Fibroblast of skin of scalp (primary cell): ENCODE measurements at places on chromosomes 2 and 18.

DNA sequence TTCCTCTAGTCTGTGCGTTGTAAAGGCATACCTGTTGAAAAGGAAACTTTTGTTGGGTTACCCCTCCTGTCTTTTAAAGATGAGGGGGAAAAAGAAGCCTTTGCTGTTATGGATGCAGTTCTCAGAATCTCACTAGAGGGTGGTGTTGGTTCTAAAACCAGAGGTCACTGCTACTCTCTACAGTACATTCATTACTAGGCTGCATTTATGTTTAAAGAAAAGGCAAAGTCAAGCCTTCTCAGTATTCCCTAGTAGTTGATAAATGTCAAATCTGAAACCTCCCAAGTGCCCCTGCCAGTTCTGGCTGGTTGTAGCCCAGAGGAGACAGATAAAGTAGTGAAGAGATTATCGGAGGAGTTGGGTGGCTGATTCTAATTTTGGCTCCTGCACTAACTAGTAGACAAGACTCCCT, 1.4 kb upstream of the PLCL1 start:
- DNase-seq, result peak; percentile 53

DNA sequence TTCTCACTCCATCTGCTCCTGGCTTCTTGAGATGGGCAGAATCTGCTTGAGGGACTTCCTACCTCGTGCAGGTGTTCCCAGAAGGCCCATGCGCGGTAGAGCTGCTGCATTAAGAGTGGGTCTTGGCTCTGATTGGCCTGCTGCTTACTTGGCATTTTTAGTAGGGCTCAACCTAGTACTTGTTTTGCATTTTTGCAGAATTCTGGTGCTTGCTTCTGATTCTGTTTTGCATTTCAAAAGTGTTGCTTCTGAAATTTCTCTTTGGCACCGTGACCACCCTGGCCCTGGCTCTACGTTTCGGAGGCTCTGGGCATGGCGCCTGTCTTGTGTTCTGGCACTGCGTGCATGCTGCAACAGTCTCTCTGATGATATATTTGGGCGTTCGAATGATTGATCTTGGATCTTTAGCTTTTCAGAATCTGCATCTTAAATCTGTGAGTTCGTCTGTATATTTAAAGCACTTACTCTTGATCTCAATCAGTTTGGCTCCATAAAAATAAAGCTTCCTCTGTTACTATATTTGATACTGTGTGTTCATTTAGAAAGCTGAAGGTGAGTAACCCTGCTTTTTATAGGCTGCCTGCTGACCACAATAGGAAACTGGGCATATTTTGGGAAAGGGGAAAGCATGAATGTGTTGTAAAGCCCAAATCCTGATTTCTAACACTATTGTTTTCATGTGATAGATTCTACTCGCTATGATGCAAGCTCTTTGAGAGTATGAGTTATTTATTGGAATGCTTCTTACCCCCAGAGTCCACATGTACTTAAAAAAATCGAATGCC, 22.2 kb downstream of the EFR3B start:
- no peak for DNase-seq

DNA sequence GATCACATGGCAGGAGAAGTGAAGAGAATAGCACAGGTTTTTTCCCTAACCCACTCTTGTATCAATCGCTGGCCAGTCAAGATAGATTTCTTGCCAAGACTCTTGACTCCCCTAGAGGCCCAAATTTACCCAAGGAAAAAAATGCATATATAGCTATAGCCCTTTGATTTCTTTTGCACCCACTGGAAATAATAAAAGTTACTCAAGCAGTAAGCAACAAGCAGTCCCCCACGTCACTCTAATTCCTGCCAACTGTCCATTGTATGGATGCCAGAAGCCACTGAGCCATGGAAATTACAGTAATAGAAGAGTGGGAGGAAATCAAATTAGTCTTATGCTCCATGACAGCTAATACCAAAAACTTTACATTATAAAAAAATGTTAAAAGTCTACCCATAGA, 125.3 kb upstream of the SLC39A10 start:
- peak; percentile 22 for DNase-seq

- peak; percentile 34 for DNase-seq
Measured at GRCh38 chr18:76488190-76488589, 6.9 kb downstream of the ZNF516 start.

DNA sequence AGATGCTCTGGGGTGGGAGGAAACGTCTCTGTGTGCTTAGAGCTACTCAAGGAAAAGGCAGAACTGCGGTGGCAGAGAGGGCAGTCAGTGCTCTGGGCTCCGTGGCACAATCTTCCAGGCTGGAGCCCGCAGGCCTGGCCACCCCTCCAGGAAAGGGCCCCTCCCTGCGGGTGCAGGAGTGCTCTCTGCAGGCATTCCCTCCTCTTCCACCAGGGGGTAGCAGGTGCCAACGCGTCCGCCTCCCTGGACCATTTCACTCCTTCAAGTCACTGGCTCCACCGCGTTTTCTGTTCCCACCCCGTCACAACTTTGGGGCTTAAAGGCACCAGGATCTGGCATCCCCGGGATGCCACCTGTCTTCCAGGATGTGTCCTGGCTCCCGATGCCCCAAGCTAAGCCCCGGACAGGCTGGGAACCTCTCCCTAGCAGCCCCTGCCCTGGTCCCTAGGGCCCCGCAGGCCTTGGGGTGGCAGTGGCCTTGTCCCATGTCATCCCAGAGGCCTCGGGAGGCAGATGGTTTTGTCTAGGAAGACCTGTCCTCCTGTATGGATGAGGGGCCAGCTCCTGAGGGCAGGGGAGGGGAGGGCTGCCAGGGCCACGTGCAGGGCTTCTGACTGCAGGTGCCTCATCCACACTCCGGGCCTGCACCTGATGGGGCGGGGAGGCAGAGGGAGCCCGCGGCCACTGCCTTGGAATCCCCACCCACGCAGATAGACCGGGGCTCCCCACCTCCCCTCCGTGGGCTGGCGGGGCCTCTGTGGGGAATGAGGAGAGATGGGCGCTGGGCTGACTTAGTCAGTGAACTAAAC, 26.4 kb downstream of the KCNIP3 start:
- DNase-seq, result no peak

DNA sequence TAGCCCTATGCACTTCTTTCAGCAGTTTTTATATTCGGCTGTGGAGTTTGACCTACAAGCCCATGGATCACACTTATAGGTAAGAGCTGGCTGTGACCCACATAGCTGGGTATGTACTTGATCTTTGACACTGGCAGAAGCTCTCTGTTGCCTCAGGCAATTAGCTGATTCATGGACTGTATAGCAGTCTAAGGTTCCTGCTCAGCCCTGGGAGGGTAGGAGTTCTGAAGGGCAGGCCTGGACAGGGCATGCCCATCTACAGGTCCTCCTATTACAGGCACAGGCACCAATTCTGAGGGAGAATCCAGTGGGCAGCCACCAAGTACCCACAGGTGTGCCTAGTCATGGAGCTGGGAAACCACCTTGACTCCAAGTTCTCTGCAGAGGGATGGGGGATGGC, 301.8 kb upstream of the GALNT5 start:
- DNase-seq, result no peak

DNA sequence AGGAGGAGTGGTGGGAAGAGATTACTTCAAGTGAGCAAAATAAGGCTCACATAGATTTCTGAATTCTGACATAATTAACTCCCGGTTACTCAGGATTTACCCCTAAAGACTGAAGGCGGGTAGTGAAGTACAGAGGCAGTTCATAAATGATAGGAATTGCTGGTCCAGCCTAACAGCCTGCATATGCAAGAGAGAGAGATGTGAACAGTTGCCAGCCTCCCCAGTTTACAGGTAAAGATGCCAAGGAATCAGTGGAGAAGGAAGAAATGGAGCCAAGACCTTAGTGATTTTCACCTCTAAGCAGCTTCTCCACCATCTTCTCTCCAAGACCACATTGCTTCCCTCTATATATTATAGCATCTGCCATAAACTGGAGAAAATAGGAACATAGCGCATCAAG, 91.8 kb upstream of the THUMPD2 start:
- no peak for DNase-seq

- no peak for DNase-seq
Measured at GRCh38 chr2:95329891-95330793, 33.0 kb downstream of the KCNIP3 start.

DNA sequence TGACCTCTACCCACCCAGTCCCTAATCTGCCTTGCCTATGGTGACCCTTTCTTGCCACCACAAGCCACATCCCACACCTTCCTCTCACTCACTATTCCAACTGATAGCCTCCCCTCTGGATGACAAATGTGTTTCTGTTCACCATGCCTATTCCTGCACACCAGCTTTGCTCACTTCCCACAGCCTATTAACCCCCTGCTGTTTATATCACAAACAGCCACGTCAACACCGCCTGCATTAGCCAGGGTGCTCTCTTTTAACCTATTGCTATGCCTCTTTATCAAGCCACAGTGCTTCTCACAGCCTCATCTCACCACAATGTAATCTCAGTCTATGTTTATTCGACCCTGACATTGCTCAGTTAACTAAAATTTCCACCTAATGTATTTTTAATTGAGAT, 271.8 kb downstream of the SUCLG1 start:
- DNase-seq, result no peak

- DNase-seq, result no peak
Measured at GRCh38 chr2:64819774-64820688, 166.3 kb upstream of the SERTAD2 start.

DNA sequence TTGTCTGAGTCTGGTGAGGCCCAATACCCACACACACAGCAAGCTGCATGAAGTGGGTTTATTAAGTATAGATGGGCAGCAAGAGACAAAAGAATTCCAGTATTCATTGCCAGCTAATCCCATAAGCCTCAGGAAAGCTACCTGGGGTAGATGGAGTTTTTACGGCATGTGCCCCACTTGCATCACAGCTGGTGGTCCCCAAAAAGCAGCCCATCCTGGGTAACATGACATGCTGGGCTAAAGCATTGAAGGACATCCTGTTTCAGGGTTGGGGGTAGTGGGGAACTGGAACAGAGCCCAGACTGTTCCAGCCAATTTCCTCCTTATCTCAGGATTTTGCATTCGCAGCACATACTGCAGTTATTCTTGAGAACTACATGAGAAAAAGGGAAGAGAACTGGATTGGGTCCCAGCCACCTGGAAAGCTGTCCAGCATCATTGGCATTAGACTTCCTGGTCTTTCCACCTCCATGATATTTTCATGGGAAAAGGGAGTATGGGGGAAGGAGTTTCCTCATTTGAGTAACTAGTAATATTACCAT, 240.1 kb upstream of the MMADHC start:
- no peak for DNase-seq

DNA sequence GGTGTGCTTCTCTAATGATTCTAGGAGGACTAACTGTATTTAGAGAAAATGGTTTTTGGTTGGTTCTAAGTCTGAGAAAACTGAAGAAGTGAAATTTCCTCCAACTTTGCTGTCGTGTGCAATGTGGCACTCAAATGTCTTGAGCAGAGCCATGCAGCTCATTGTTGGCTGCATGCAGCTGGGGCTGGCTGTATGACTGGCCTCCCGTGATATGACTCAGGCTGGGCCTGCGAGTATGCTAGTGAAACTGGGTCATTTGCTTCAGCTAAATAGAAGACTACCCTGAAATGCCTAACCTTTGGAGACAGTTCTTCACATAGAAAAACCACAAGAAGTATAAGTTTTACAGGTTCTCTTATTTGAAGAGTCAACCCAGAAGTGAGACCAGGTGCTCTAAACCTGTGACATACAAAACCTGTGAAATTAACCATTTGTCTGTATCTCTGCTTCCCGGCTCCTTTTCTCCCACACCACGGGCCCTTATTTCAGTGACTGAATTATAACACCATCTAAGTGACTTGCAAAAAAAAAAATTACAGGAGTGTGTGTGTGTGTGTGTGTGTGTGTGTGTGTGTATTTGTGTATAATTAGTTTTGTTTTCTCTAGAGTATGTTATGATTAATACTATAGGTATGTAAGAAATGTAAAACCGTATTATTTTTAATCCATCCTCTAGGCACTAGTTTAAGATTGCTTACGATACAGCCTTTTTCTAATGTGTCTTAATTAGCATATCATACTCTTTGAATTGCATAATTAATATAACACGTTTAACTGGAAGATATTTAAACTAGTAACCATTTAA, 15.9 kb downstream of the POLI start:
- DNase-seq, result peak; percentile 50

GRCh38 chr2:211854832-211855231, 683.8 kb downstream of the ERBB4 start:
- no peak for DNase-seq
